Renal cortical epithelial cell (primary cell): ENCODE measurements at places on chromosomes 7 and 10. TPM values are rescaled to one million over a fixed set of nuclear protein-coding genes. Genes with fewer than 3 reads are reported as not detected.

The CC2D2B gene
- 0.30 and 0.69 TPM in 2 replicates for total RNA-seq

The SLC25A28 gene
- 8.0 and 12.9 TPM in 2 replicates for total RNA-seq

The SCART1 gene
- 0.35 and 1.4 TPM in 2 replicates for total RNA-seq

The SKIDA1 gene
- total RNA-seq: 0.69 and 2.1 TPM in 2 replicates

The SAP25 gene
- total RNA-seq: not detected in 2 replicates

The CNPY1 gene
- total RNA-seq: not detected in 2 replicates

The HOXA2 gene
- total RNA-seq: 0.35 and 1.9 TPM in 2 replicates
